ENCODE measurements at places on chromosomes 12 and 14. TPM values are rescaled to one million over a fixed set of nuclear protein-coding genes. Genes with fewer than 3 reads are reported as not detected.

DNA sequence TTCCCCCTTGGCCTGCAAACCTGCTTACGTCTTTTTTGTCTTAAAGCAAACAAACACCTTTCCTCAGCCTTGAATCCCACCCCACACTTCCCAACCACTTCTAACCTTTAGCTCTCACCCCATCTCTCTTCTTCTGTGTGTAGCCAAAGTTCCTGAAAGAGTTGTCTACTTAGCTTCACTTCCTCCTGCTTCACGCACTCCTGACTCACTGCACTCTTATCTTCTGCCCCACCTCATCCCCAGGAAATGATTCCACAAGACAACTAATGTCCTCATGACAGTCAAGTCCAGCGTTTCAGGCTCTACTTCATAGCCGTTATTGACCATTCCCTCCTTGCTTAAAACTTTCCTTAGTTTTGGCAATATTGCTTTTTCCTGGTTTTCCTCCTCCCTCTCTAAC, 22.4 kb downstream of the EIF2B2 start:
- H3K27me3 ChIP-seq, result no peaks in the 10 kb centered on the region
- no peak overlapping the region for H3K4me3 ChIP-seq
- no peaks in the 10 kb centered on the region for H3K4me1 ChIP-seq
- H3K27ac ChIP-seq, result peak overlapping the region; percentile 61
- no peaks in the 10 kb centered on the region for H3K36me3 ChIP-seq

DNA sequence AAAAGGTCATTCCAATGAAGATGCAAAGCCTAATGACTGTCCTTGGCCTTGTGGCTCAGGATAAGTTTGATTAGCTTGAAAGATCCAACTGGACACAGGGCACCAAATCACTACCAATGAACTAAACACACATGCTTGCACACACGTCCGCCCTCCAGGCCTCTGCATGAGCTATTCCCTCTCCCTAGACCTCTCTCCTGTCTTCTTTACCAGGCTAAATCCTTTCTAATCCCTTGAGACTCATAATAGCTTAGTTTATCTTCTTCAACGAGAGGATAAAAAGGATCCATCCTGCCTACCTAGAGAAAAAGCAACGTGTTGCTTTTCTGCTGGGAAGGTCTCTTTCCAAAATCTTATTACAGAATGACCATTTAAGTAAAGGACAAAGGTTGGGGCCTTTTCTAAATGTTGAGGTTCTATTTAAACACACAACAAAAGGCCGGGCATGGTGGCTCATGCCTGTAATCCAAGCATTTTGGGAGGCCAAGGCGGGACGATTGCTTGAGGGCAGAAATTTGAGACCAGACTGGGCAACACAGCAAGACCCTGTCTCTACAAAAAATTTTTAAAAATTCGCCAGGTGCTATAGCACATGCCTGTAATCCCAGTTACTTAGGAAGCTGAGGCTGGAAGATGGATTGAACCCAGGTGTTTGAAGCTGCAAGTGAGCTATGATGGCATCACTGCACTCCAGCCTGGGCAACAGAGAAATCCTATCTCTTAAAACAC, 22.4 kb downstream of the PXN start:
- no peaks in the 10 kb centered on the region for H3K36me3 ChIP-seq
- H3K27me3 ChIP-seq, result no peaks in the 10 kb centered on the region

DNA sequence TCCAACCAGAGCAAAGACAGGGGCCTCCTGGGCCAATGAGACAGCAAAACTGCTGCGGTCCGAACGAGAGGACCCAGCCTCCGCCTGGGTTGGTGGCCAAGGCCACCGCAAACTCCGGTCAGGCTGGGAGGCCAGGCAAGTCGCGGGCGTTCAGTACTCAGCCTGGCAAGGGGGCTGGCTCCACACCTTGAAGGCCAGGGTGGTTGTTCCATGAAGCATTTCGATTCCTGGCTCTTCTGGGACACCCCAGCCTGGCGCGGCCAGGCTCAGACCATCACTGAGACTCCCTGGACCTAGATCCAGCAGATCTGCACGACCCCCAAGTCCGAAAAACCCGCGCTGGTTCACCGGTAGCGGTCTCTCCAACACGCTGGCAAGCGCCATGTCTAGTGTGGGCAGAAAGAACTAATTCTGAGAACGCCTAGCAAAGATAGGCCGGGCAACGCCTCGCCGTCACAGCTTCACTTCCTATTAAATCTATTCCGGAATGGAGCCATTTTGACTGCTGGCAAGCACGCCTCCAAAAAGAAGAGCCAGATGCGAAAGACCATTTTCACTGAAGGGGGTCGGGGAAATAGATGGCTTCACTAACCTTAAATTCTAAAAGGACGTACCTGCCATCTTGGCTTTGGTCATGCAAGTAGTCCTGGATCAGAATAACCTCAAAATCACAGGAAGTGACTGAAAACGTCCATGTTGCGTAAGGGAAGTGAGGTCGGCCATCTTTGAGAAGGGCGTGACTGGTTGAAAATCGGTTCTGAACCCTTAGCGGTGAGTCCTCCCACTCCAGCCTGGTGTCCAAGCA, at the start of gene PSMB5:
PSMB5 (minus strand) TSS at position 403 of the 805 bp plus-strand sequence; CDS start at position 384, 19 bp downstream.
- peak within 1 kb of the TSS; percentile 88 for H3K27ac ChIP-seq
- peak within 1 kb of the TSS; percentile 57 for H3K4me3 ChIP-seq
- H3K4me1 ChIP-seq, result peaks cover 9% of the 10 kb centered on the region
- peaks cover 13% of the 10 kb centered on the region for H3K36me3 ChIP-seq
- peak; percentile 91 for DNase-seq

Gene OTUB2
- total RNA-seq, result 2.2 TPM

- H3K36me3 ChIP-seq, result no peaks in the 10 kb centered on the region
- H3K27ac ChIP-seq, result peak overlapping the region; percentile 17
- H3K4me3 ChIP-seq, result no peak overlapping the region
- peak; percentile 67 for DNase-seq
- no peaks in the 10 kb centered on the region for H3K4me1 ChIP-seq
Observed at GRCh38 chr14:99035712-99036610, 236.0 kb downstream of the BCL11B start.

- no peak for DNase-seq
- no peaks in the 10 kb centered on the region for H3K4me1 ChIP-seq
- H3K27me3 ChIP-seq, result peaks cover 16% of the 10 kb centered on the region
- no peak overlapping the region for H3K27ac ChIP-seq
- H3K4me3 ChIP-seq, result no peak overlapping the region
Observed at GRCh38 chr12:6822426-6823135, 960 bp downstream of the GPR162 start.

DNA sequence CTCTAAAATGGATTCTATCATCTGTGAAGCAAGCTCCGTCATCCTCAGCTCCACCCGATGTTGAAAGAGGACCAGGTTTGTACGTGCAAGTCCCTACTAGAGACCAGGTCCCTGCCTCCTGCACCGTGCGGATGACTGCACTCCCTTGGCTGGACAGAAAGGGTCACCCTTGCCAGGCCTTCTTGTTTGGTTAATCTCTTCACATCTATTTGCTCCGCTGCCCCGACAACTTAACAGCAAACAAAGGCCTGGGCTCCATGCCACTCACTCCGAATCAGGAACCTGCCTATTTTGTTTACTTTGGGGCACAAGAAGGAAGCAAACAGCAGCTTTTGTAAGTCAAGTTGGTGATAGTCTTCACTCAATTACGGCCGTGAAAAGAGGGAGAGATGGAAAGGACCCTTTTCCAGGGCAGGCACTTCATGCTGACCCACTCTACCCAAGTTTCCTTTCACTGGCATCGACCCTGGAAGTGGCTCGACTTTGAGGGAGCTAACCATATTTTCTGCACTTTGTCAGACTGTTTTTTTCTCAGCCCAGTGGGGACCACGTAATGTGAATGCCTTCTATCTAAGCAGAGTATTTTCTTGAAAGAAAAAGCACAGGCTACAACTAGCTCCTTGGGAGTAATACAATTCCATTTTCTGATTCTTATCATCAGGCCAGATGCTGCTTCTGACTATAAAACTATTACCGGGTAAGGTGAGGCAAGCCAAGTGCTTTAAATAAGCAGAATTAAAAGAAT, 202.6 kb downstream of the FOXN3 start:
- H3K36me3 ChIP-seq, result no peaks in the 10 kb centered on the region
- H3K27me3 ChIP-seq, result no peaks in the 10 kb centered on the region
- peaks cover 5% of the 10 kb centered on the region for H3K4me1 ChIP-seq
- H3K4me3 ChIP-seq, result no peak overlapping the region
- no peak overlapping the region for H3K27ac ChIP-seq

DNA sequence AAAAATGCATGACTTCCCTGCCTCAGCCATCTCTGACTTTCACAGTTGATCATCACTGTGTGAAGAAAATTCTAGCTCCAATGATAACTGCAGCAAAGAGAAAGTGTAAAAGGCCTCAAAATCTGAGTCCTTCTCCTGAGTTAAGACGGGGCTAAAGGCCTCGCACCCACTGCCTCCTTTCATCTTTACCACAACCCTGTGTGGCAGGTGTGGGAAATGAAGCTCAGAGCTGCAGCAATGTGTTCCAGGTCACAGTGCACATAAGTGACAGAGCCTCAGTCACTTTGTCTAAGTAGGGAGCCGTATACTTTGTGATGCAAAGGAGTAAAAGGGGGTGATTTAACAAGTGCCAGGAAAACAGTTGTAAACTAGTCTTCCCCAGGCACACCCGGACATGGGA, 144.7 kb upstream of the TMCC3 start:
- no peak for DNase-seq
- no peak overlapping the region for H3K27ac ChIP-seq
- H3K4me1 ChIP-seq, result no peaks in the 10 kb centered on the region
- H3K27me3 ChIP-seq, result no peaks in the 10 kb centered on the region

Gene SAMD15
- not detected for total RNA-seq

DNA sequence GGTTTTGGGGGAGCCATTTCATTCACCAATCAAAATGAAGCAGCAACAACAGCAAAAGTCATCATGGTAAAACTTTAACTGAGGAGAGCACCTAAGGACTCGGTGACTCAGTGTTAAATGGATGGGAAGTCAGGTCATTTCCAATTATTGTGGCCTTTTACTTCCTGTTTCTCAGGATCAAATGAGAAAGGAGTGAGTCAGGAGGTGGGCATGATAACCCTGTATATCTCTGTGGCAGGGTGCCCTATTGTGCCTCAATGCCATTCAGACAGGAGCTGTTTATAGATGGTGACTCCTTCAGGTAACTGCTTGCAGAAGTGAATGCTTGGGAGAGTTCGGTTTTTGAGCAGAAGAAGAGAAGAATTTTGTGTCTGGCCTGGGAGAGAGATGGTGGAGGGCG, 135.5 kb upstream of the CPM start:
- H3K4me3 ChIP-seq, result no peak overlapping the region
- H3K36me3 ChIP-seq, result no peaks in the 10 kb centered on the region
- H3K27ac ChIP-seq, result peak overlapping the region; percentile 3
- H3K27me3 ChIP-seq, result no peaks in the 10 kb centered on the region
- DNase-seq, result peak; percentile 62

DNA sequence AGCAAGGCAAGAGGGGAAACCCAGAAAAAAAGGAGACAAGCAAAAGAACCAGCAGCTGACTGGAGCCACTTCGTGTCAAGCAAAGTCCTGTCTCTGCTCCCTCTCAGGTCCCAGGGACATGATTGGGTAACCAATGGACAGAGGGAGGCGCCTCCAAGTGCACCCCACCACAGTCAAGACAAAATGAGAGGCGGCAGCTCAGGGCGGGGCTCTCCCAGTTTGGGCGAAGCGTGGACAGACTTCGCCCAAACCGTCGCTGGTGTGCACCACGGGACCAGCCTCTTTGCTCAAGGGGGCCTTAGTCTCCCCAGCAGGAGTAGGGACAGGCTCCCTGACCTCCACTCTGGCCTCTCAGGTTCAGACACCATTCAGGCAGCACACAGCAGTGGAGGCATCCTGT, 1.5 kb upstream of the BEGAIN start:
- no peaks in the 10 kb centered on the region for H3K4me1 ChIP-seq
- no peak overlapping the region for H3K27ac ChIP-seq
- no peaks in the 10 kb centered on the region for H3K36me3 ChIP-seq
- peaks cover 8% of the 10 kb centered on the region for H3K27me3 ChIP-seq
- DNase-seq, result no peak

Gene KCNC2
- total RNA-seq, result 0.16 TPM

DNA sequence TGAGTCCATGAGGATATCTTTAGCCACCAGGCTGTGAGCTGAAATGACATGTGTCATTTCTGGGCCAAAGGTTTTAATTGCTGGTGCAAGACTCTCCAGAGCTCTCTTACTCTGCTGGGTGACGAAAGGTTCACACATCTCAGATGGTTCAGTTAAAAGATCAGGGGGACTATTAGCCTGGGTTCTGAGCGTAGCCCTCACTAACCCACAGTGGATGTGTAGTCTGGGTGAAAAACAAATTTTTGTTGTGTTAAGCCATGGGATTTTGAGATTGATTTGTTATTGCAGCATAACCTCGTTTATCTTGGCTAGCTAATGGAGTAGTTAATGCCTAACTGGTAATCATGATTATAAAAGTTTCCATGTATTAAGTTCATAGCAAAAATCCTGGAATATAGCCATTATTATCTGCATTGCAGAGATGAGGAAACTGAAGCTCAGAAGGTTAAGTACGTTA, 251.5 kb downstream of the RMST start:
- DNase-seq, result no peak
- H3K4me3 ChIP-seq, result no peak overlapping the region
- no peak overlapping the region for H3K27ac ChIP-seq

Gene LRRC43
- total RNA-seq, result 0.57 TPM
